Suppressor macrophage treated with lipopolysaccharide for 1 hour (primary cell): ENCODE measurements at places on chromosomes 1 and 21.

- no peak for DNase-seq
Measured at GRCh38 chr1:215890438-215890837, 323.3 kb downstream of the KCTD3 start.

DNA sequence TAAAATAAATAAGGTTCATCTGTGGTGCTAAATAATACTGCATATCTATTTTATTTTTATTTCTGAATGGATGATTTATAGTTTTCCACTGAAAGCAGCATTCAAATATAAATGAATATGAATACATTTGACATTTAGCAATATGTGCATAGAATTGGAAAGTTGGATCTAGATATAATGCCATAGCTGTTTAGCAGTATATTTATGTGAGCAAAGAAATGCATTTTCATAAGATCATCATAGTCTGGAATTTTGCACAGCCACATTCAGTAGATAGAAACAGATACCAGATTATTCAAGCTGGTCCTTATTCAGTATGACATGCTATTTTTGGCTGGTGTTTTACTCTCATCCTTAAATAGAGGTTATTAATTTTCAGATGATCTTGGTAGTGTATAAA, 46.0 kb downstream of the SNX7 start:
- no peak for DNase-seq

DNA sequence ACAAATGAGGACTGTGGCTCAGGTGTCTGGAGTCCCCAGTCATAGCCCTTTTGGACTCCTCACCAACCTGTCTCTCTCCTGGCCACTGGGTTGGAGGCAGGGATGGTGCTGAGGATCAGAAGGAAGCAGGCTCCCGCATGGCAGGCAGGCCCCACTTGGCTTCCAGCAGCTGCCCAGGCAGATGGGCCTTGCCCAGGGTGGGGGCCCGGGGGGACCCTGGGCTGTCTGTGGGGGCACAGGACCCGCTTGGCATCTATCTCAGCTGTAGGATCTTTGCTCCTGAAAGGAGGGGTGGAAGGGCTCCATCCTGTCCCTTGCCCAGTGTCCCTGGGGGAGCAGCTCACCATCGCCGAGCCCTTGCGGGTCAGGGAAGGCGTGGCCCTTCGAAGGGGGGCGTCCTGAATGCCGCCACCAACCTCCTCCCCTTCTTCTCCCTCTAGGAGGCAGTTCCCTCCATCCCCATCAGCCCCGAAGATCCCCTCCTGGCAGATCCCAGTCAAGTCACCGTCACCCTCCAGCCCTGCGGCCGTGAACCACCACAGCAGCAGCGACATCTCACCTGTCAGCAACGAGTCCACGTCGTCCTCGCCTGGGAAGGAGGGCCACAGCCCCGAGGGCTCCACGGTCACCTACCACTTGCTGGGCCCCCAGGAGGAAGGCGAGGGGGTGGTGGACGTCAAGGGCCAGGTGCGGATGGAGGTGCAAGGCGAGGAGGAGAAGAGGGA, 154.5 kb downstream of the PEX14 start:
- no peak for DNase-seq

DNA sequence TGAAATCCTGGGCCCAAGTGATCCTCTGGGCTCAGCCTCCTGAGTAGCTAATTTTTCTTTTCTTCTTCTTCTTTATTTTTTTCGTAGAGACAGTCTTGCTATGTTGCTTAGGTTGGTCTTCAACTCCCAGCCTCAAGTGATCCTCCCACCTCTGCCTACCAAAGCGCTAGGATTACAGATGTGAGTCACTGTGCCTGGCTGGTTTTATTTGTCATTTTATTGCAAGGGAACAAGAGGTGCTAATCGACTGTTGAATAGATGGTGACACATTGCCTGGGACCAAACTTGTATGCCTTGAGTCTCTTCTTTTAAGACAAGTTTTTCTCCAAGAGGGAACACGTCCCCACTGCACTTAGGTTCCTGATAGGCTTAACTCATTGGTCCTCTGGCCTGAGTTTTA, 20.0 kb upstream of the KLHDC8A start:
- no peak for DNase-seq

- DNase-seq: no peak
Measured at GRCh38 chr1:234409328-234409727, 36.1 kb downstream of the COA6 start.

GRCh38 chr1:91803847-91804545, 82.0 kb downstream of the TGFBR3 start:
- DNase-seq: peak; percentile 41
